CD8-positive, alpha-beta memory T cell (primary cell): ENCODE measurements at places on chromosomes 5 and 9. TPM values are rescaled to one million over a fixed set of nuclear protein-coding genes. Genes with fewer than 3 reads are reported as not detected.

The DPH7 gene
- total RNA-seq, result 37.3 TPM

The GPBP1 gene
- 81.9 TPM for total RNA-seq

The FBP1 gene
- total RNA-seq, result 0.53 TPM

The SELENOP gene
- 0.75 TPM for total RNA-seq

The GPRIN1 gene
- 2.3 TPM for total RNA-seq

The SPINK4 gene
- not detected for total RNA-seq

The DIAPH1 gene
- total RNA-seq, result 212 TPM

The C5orf63 gene
- 11.9 TPM for total RNA-seq

The ZDHHC12 gene
- 76.1 TPM for total RNA-seq

The TMEM215 gene
- not detected for total RNA-seq

DNA sequence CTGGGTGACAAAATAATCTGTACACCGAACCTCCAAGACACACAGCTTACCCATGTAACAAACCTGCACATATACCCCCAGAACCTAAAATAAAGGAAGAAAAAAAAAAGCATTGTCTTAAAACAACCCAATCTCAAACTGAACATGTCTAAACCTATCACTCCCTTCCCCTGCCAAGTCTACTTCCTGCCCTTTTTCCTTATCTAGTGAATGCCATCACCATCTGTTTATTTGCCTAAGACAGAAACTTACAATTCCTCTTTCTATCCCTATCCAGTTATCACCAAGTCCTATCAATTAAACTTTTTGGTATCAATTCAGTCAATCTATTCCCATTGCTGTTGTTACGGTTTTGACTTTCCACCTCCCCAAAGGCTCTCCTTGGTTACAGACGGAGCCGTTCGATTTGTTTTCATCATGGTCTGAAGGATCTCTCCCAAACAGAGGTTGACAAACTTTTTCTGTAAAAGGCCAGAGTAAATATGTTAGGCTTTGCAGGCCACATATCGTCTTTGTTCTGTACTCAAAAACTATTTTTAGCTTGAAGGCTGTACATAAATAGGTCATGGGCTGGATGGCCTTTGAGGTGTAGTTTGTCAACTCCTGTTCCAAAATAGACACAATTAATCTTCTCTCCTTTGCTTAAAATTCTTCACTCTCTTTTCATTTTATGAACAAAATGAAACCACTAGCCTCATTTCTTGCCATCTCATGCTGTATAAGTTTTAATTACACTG is 12.1 kb downstream of the NOL8 start:
- H3K36me3 ChIP-seq, result peaks cover 49% of the 10 kb centered on the region
- DNase-seq, result no peak
- H3K4me3 ChIP-seq, result no peak overlapping the region
- H3K27me3 ChIP-seq, result no peaks in the 10 kb centered on the region
- H3K4me1 ChIP-seq, result peaks cover 4% of the 10 kb centered on the region
- no peak overlapping the region for H3K27ac ChIP-seq

- DNase-seq, result no peak
- H3K4me1 ChIP-seq, result no peaks in the 10 kb centered on the region
- H3K27me3 ChIP-seq, result peaks cover 4% of the 10 kb centered on the region
- H3K27ac ChIP-seq, result no peak overlapping the region
- no peak overlapping the region for H3K4me3 ChIP-seq
Measured at GRCh38 chr5:73539730-73540129, 25.7 kb downstream of the ANKRA2 start.

DNA sequence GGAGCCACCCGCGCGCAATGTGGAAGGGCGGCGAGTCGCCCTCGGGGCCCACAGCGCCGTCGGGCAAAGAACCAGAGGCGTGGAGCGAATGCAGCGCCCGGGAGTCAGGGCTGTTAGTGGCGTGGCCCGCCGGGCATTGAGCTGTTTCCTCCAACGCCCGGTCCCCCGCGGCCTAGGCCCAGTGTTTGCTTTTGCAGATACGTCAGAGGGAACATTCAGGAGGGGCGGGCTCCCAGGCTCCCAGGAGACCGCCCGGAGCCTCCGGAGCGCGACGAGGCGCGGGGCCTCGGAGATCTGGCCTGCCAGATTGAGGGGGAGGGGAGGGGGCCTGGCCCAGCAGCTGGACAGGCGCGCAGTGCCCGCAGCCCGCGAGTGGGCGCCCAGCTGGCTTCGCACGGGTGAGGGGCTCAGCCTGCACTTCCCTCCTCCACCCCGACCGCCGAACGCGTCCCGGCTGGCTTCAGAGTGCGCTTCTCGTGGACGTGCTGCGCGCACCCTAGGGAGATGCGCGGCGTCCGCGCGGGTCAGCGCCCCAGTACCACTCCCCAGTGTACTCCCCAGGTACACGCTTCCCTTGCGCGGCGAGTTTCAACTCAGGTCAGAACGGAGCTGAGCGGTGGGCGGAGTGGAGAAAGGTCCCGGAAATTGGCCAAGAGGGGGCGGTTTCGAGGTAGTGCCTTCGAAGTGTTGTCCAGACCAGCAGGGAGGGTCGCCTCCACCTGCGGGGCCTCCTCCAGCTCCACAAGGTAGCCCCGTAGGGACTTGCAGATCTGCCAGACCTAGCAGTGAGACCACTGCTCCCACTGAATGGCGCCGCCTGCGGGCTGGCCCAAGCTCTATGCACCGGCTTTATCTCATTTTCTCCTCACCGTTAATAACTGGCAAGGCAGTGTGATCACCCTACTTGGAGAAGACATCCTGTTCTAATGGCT is 130.4 kb downstream of the TMEM174 start:
- peaks cover 72% of the 10 kb centered on the region for H3K27me3 ChIP-seq
- H3K36me3 ChIP-seq, result no peaks in the 10 kb centered on the region
- no peak for DNase-seq

DNA sequence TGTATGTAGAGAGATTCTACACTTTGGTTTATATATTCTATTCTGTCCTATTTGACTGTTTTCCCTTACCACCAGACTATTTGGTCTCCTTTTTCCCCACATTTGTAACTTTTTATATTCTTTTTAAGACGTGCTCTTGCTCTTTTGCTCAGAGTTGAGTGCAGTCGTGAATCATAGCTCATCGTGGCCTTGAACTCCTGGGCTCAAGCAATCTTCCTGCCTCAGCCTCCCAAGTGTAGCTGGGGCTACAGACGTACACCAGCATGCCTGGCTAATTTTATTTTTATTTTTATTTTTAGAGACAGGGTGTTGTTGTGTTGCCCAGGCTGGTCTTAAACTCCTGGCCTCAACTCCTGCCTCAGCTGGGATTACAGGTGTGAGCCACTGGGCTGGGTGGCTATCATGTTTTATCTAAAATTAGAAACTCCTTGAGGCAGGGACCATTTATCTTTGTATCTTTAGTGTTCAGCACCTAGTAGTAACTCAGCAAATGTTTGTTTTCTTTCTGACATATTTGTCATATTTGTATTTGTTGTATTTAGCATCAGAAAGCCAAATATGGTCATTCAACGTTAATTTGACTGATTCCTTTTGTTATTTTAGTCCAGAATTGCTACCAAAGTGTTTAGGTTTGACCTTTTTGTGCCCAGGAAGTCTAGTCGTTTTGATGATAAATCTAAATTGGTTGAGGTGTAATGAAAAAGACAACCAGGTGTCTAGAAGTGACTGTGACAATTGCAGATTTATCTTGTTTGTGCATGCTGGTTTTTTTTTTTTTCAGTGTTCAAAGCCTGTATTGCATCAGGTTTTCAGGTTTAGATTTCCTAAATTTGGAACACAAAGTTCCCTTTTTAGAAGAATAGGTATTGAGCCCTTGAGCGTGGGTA is 44.3 kb downstream of the ERBIN start:
- no peaks in the 10 kb centered on the region for H3K36me3 ChIP-seq
- no peaks in the 10 kb centered on the region for H3K27me3 ChIP-seq
- H3K27ac ChIP-seq, result peak overlapping the region; percentile 30
- DNase-seq, result no peak
- no peak overlapping the region for H3K4me3 ChIP-seq

- no peaks in the 10 kb centered on the region for H3K36me3 ChIP-seq
- H3K27ac ChIP-seq, result no peak overlapping the region
- DNase-seq, result no peak
- H3K27me3 ChIP-seq, result no peaks in the 10 kb centered on the region
- H3K4me1 ChIP-seq, result no peaks in the 10 kb centered on the region
Measured at GRCh38 chr5:2656206-2656605, 95.3 kb downstream of the IRX2 start.

DNA sequence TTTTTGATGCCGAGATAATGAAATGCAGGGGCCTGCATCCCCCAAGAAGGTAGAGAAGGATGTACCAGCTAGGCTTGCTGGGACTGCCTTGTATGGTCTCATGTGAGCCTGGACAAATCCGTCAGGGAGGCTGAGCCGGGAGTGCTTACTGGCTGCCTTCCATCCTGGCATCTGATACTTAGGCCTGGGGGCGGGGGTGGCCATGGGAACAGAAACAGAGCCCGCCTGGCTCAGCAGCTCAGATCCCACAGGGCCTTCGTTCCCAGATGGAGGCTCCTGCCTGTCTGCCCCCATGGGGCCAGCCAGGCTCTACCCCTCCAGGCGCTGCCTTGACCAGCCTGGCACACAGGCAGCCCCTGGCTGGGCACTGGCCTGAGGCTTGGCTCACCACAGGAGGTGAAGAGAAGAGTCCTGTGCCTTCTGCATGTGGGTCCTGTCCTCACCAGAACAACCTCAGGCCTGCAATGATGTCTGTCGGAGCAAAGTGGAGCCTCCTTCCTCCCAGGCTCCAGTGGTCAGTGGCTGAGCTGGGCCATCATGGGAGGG is 10.5 kb upstream of the SPATA31E1 start:
- DNase-seq, result no peak
- no peak overlapping the region for H3K27ac ChIP-seq
- no peaks in the 10 kb centered on the region for H3K4me1 ChIP-seq
- H3K36me3 ChIP-seq, result no peaks in the 10 kb centered on the region
- H3K27me3 ChIP-seq, result no peaks in the 10 kb centered on the region

- no peak overlapping the region for H3K4me3 ChIP-seq
- no peaks in the 10 kb centered on the region for H3K36me3 ChIP-seq
- H3K4me1 ChIP-seq, result no peaks in the 10 kb centered on the region
- DNase-seq, result no peak
- no peak overlapping the region for H3K27ac ChIP-seq
- H3K27me3 ChIP-seq, result no peaks in the 10 kb centered on the region
Measured at GRCh38 chr9:91496351-91496750, 72.7 kb upstream of the NFIL3 start.

DNA sequence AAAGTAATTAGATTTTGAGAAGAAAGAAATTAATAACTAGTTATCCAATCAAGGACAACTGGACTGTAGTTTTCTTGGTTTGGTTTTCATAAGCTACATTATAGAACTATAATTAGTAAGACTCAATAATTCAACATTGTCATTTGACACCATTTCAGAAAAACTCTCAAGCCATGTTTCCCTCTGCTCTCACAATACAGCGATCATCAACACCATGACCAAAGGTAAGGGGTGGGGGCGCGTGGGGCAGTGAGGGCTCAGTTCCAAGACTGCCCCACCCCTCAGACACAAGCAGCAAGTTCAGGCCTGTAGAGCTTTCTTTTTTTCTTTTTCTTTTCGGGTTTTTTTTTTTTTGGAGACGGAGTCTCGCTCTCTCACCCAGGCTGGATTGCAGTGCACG is 6.4 kb downstream of the CMBL start:
- no peaks in the 10 kb centered on the region for H3K4me1 ChIP-seq
- H3K27me3 ChIP-seq, result no peaks in the 10 kb centered on the region
- DNase-seq, result no peak

DNA sequence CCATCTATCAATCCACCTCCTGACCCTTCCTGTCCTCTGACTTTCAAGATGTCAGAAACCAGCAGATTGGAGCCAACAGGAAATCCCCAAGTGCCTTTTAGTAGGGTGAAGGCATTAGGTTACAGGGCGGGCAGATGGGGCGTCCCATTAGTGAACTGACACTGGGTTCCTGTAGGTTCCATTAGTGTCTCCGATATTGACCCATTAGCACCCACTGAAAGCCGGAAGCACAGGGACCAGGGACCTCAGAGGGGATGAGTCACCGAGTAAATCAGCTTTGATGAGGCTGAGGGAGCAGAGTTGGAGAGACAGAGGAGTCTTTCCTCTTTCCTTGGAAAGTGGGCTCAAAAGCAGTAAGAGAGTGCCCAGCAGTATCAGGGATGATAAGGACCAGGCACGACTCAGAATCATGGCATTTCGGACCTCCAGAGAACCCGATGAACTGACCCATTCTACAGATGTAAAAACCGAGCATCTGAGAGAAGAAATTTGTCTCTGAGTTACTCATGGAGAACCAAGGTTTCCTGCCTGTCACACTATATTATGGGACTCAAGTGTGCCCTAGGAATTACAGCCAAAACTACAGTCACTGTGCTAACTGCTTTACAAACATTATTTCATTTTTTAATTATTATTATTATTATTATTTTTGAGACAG is 47.2 kb upstream of the FABP6 start:
- no peak overlapping the region for H3K27ac ChIP-seq
- no peak overlapping the region for H3K4me3 ChIP-seq
- no peak for DNase-seq
- H3K4me1 ChIP-seq, result no peaks in the 10 kb centered on the region
- no peaks in the 10 kb centered on the region for H3K36me3 ChIP-seq

GRCh38 chr5:177507165-177507564 is 2.5 kb downstream of the DOK3 start:
- no peaks in the 10 kb centered on the region for H3K27me3 ChIP-seq
- peaks cover 12% of the 10 kb centered on the region for H3K36me3 ChIP-seq
- no peaks in the 10 kb centered on the region for H3K4me1 ChIP-seq
- no peak for DNase-seq
- no peak overlapping the region for H3K27ac ChIP-seq
